Lower lobe of right lung (tissue), 2 donors: ENCODE measurements at places on chromosomes 11 and 22.

GRCh38 chr11:69658626-69659450 lies 16.3 kb downstream of the LTO1 start:
- DNase-seq = peak; percentile 34

- no peak for DNase-seq
These were observed 101.6 kb downstream of the MAML2 start for GRCh38 chr11:96241331-96241841.

DNA sequence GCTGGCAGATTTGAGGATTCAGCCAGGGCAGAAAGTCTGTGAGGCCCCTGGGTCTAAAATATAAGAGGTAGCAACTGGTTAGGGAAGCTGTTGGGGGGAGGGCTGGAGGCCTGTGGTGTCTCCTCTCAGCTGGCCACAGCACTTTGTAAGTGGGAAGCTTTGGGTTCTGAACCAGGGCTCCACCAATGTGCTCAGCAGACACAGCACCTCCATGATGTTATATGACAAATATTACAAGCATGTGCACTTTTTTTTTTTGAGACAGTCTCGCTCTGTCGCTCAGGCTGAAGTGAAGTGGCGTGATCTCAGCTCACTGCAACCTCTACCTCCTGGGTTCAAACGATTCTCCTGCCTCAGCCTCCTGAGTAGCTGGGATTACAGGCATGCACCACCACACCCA lies 8.0 kb downstream of the ARHGAP1 start:
- no peak for DNase-seq

DNA sequence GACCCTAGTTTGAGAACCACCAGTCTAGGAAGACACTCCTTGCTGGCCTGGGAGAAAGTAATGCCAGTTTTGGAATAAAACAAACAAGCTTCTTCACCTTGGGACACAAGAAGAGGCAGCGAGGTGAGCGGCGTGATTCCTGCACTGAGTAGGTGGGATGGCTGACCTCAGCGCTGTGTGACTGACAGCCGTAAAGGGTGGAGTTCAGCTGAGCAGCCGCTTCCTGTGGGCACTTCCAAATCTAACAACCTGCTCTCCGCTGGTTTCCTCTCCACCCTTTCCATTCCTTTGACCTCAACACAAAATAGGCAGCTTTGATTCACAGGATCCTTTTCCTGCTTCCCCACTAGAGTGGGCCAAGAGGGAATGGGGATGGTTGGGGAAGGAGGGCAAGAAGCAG lies 45.8 kb downstream of the PC start:
- no peak for DNase-seq

DNA sequence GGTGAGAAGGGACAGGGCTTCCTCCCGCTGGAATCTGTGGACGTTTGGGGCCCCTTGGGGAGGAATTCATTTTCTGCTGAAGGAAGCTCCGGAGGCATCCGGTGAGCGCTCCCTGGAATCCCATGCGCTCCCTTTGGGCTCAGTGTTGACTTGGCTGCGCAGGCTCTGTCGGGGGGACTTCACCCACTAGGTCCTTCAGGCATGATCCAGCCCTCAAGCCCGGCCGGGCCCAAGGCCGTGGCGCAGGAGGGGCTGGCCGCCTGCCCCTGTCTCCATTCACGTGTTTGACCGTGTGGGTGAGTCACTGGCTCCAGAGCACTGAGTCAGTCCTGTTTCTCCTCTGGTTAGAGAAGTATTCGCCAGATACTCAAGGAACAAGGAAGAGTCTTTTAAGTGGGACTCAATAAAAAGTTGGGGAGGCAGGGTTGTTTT lies 1.4 kb downstream of the CTTN start:
- peak; percentile 78 for DNase-seq

DNA sequence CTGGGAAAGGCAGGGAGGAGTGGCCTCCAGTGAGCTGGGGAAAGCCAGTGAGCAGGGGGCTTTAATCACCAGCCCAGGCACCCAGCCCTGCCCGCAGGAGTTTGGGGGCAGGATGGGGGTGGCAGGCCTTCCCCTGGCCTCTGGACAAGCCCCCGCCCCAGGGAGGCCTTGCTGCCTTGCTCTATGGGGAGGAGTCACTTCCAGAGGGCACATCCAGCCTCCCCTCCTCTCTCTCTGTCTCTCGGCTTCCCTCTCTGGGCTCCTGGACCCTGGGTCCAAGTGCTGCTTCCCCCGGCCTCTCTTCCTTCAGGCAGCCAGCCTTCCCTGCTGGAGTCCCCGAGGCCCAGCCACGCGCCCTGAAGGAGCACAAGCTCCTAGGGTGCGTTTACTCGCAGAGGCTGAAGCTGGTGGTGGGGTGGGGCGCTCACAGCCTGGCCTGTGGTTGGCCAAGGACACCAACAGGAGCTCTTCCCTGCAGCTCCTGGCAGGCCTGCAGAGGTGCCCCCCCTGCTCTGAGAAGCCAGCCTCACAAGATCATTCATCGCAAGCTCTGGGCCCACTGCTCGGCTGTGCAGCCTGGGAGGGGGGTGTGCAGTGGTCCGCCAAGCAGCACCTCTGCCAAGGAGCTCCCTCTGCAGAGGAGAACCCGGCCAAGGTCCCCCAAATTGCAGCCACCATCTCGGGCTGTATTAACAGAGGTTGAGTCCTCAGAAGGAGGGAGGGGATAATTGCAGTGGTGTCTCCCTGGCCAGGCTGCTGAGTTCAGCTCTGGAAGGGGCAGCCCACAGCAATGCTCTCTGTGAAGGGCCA lies 25.4 kb downstream of the OSBPL5 start:
- peak; percentile 38 for DNase-seq

- no peak for DNase-seq
These were observed 17.4 kb upstream of the ARHGAP8 start for GRCh38 chr22:44734801-44735517.

- DNase-seq = no peak
These were observed 102.9 kb upstream of the PAX6 start for GRCh38 chr11:31913985-31914384.

DNA sequence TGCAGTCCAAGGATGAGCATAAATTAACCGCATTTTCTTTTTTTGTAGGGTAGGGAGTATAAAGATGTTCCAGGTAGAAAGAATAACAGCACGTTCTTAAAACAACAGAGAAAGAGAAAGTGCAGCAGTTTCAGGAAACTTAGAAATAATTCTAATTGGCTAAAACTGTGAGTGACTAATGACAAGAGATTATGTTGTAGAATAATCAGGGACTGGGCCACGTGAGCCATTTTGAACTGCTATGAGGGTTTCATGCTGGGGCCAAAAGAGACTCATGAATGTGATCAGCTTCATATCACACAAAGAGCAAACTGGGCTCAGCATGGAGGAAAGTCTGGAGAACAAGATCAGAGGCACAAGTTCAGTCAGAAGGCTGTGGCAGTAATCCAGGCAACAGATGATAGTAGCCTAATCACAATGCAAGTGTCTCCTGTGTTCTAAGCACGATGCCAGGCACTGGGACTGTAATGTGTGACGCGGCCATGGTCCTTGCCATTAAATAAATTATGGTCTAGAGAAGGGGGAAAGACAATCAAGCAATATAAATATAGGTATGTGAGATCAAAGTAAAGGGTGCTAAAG lies 17.9 kb downstream of the CWF19L2 start:
- DNase-seq = no peak

DNA sequence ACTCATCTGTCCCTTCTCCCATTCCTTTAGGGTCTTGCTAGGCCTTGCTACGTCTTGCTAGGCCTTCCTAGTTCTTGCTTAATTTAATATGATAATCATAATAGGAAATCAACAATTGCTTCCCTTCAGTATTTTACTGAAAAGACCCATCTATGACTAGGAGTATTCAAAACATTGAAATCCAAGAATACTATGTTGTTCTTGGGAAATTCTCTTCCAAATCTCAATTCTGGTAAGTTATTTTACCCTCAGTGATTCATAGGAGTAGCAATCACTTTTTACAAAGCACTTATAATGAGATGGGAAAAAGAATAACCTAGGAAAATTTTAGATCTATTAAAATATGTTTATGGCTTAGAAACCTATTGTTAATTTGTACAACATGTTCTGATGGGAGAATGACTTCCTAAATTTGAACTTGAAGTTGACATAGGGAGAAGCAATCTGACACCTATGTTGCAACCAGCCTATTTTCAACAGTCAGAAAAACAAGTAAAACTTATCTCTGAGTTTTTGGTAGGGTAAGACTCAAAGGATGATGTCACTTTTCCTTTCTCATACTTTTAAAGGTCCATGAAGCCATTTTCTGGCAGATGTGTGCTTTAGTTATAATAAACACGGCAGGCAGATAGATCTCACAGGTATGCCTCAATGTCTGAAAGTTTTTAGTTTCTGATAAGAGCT lies 29.5 kb upstream of the HIPK3 start:
- no peak for DNase-seq

DNA sequence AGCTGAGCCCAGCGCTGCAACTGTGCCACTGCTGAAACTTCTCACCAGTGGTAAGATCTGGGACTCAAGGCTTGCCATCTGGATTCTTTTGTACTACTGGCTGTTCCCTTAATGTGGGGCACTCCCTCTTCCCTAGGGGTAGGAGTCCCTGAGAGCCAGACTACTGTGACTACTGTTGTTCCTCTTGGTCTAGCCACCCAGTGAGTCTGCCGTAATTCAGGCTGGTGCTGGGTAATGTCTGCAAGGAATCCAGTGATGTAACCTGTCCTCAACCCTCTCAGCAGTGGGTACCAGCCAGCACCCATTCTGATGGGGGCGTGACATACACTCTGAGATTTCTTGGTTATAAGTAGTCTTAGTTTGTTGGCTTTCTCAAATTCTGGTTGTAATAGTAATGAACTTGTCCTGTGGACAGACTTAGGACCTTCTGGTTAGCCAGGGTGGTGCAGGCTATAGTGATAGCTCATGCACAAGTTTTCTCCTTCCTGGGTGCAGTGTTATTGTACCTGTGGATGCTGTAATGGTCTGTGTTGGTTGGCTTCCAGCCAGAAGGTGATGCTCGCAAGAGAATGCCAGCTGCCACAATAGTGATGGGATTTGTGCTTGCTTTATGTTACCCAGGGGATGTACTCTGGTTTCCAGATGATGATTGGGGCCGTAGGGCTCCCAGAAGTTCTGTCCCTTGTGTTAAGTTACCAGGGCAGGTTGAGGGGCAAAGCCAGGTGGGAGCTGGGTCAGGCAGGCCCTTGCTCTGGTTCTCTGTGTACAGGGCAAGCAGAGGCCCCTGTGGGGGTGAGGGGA lies 65.5 kb downstream of the ARHGAP42 start:
- DNase-seq = no peak

DNA sequence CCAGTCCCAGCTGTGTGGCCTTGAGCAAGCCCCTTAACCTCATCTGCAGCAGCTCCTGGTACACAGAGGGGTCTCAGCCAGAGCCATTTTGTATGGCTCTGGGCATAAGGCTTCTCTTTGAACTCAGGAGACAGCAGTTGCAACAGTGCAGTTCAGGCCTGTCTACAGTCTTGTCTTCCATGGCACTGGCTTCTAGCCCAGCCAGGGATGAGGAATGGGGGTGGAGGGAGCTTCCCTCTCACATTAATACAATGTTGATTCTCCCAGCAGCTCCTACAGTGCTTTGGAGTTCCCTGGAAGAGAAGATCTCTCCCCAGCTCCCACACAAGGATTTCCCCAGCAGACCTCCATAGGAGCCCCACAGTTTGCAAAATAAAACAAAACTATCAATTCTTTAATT lies 350.2 kb downstream of the BUD13 start:
- DNase-seq = no peak
